ENCODE measurements at places on chromosomes 13 and 19. TPM values are rescaled to one million over a fixed set of nuclear protein-coding genes. Genes with fewer than 3 reads are reported as not detected.
A peak's percentile ranks its signal among the peaks of the same experiment; 100 is the strongest.

- H3K36me3 ChIP-seq = no peaks in the 10 kb centered on the region
- no peaks in the 10 kb centered on the region for H3K27me3 ChIP-seq
- H3K4me3 ChIP-seq = no peak overlapping the region
- no peaks in the 10 kb centered on the region for H3K4me1 ChIP-seq
These were observed 235.1 kb downstream of the DLEU7 start for GRCh38 chr13:50608370-50608769.

- no peaks in the 10 kb centered on the region for H3K4me1 ChIP-seq
- no peaks in the 10 kb centered on the region for H3K36me3 ChIP-seq
- DNase-seq = no peak
These were observed 288.0 kb upstream of the SLC10A2 start for GRCh38 chr13:103354171-103354570.

GRCh38 chr13:46983881-46984280 is 87.0 kb upstream of the HTR2A start:
- no peak overlapping the region for H3K4me3 ChIP-seq
- DNase-seq = no peak

- peak overlapping the region; percentile 73 for H3K4me3 ChIP-seq
- no peaks in the 10 kb centered on the region for H3K36me3 ChIP-seq
- peak; percentile 60 for DNase-seq
- H3K4me1 ChIP-seq = no peaks in the 10 kb centered on the region
- peak overlapping the region; percentile 94 for H3K27ac ChIP-seq
- H3K27me3 ChIP-seq = no peaks in the 10 kb centered on the region
These were observed 857 bp downstream of the IER2 start for GRCh38 chr19:13150931-13151604.

DNA sequence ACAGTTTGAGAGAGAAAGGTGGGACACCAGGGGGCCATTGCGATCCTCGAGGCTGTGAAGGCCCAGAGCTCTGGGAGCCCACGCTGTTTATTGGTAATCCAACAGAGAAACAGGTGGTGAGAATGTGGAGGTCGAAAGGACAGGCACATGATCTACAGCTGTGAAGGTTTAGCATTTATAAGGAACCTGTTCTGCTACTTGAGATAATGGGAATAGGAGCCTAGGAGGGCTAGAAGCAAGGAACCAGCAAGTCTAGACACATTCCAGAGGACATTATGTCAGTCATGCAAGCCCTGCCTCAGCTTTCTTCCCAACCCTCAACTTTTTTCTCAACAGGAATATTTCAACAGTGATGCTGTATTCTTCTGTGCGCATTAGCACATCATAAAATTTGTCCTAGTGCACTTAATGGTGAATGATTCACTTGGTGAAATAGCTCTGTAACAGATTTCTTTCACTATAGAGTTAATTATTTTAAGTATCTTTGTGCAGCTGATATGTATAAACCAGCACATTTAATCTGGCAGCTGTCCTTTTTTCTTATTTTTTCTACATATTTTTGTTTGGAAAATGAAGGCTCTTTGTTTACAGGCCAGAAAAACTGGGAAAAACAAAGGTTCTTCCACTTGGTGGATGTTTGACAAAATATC is 25.4 kb downstream of the ZNF90 start:
- H3K27me3 ChIP-seq = no peaks in the 10 kb centered on the region
- no peaks in the 10 kb centered on the region for H3K4me1 ChIP-seq
- no peak for DNase-seq
- H3K4me3 ChIP-seq = no peak overlapping the region
- no peaks in the 10 kb centered on the region for H3K36me3 ChIP-seq
- H3K27ac ChIP-seq = no peak overlapping the region

DNA sequence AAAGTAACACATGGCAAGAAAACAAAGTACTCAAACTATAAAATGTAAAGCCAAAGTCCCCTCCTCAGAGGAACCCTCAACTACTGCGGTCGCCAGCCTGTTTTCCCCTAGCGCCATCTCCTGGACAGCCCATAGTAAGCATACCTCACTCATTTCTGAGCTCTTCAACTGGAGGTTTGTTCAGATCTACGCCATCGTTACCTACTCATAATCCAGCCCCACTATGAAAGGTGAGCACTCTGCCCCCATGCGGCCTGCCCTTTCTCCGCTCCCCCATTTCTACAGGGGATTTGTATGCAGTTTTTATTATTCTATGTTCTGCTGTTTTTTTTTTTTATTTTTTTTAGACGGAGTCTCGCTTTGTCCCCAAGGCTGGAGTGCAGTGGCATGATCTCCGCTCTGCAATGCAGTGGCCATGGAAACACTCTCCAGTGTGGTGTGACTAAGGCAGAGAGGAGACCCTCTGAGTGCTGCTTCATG is 26.2 kb downstream of the OPA3 start:
- H3K36me3 ChIP-seq = no peaks in the 10 kb centered on the region
- H3K4me3 ChIP-seq = no peak overlapping the region
- H3K4me1 ChIP-seq = no peaks in the 10 kb centered on the region

GRCh38 chr13:96796091-96796633 is 198.1 kb downstream of the OXGR1 start:
- H3K4me1 ChIP-seq = no peaks in the 10 kb centered on the region
- H3K27ac ChIP-seq = no peak overlapping the region
- no peak for DNase-seq
- H3K4me3 ChIP-seq = no peak overlapping the region

- H3K4me1 ChIP-seq = no peaks in the 10 kb centered on the region
- no peaks in the 10 kb centered on the region for H3K36me3 ChIP-seq
- no peak for DNase-seq
- H3K27me3 ChIP-seq = peaks cover 31% of the 10 kb centered on the region
- H3K4me3 ChIP-seq = peak within 1 kb of the TSS; percentile 7
- no peak within 1 kb of the TSS for H3K27ac ChIP-seq
These were observed at the start of gene GPR12 for GRCh38 chr13:26759907-26760831. GPR12 (minus strand) TSS chr13:26760786; CDS start chr13:26759827, 959 bp downstream.

DNA sequence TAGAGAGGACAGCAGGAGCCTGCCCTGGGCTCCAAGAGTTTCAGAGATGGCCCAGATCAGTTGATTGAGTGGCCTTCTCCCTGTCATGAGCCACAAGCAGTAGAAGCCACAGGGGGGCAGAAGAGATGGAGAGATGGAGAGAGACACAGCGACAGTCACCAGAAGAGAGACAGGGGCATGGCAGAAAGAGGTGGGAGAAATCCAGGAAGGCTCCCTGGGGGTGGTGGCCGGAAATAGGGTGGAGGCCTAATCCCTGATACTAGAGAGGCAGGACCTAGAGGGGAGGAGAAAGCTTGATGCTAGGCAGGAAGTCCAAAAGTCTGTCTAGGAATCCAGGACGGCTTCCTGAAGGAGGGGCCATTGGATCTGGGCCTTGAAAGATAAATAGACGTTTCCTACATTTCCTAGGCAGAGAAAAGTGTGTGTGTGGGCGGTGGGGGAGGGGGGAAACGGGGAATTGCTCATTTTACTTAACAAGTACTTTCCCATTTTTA is 9.6 kb upstream of the TPM4 start:
- H3K4me1 ChIP-seq = peaks cover 15% of the 10 kb centered on the region
- DNase-seq = no peak
- peak overlapping the region; percentile 100 for H3K27ac ChIP-seq
- H3K27me3 ChIP-seq = no peaks in the 10 kb centered on the region
- H3K4me3 ChIP-seq = peak overlapping the region; percentile 58

GRCh38 chr19:40398417-40399131 is 8.6 kb upstream of the HIPK4 start:
- no peaks in the 10 kb centered on the region for H3K36me3 ChIP-seq
- H3K27me3 ChIP-seq = no peaks in the 10 kb centered on the region
- H3K27ac ChIP-seq = no peak overlapping the region
- no peak for DNase-seq

DNA sequence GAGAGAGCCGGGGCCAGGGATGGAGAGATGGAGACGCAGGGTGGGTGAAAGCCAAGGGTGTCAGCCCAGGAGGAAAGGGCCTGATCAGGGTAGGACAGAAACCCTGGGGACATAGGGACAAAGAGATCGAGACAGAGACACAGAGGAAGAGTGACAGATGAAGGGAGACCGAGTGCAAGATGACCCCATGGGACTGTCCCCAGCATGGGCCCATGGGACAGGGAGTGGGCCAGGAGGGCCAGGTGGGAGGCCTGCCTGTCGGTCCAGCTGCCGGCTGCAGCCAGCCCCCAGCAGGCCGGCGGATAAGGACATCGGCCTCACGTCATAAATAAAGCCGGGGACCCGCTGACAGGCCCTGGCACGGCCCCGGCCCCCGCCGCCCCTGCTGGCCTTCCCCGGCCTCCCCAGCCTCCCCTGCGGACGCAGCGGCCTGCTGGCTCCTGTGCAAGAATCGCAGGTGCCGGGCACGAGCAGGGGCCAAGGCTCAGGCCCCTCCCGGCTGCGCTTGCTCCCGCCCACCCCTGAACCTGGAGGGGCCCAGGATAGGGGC is 6.3 kb downstream of the REX1BD start:
- no peaks in the 10 kb centered on the region for H3K36me3 ChIP-seq
- H3K4me1 ChIP-seq = peaks cover 4% of the 10 kb centered on the region
- H3K27ac ChIP-seq = no peak overlapping the region

- H3K27me3 ChIP-seq = no peaks in the 10 kb centered on the region
- H3K4me3 ChIP-seq = no peak overlapping the region
- no peaks in the 10 kb centered on the region for H3K36me3 ChIP-seq
- no peaks in the 10 kb centered on the region for H3K4me1 ChIP-seq
These were observed 66.6 kb downstream of the RUBCNL start for GRCh38 chr13:46320406-46320805.

DNA sequence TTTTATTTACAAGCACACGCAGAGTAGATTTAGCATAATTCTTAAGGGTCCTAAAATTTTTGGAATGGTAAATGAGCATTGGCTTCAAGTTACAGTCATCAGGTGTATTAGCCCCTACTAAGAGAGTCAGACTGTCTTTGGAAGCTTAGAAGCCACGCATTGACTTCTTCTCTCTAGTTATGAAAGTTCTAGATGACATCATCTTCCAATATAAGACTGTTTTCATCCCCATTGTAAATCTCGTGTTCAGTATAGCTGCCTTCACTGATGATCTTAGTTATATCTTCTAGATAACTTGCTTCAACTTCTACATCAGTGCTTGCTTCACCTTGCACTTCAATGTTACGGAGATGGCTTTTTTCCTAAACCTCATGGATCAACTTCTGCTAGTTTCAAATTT is 148.8 kb upstream of the SLITRK1 start:
- H3K36me3 ChIP-seq = no peaks in the 10 kb centered on the region
- DNase-seq = no peak
- no peaks in the 10 kb centered on the region for H3K4me1 ChIP-seq
- H3K27me3 ChIP-seq = no peaks in the 10 kb centered on the region
- H3K27ac ChIP-seq = no peak overlapping the region

GRCh38 chr19:19540064-19540714 is 2.1 kb downstream of the CILP2 start:
- peak; percentile 33 for DNase-seq
- no peak overlapping the region for H3K4me3 ChIP-seq
- H3K27me3 ChIP-seq = peaks cover 19% of the 10 kb centered on the region
- H3K36me3 ChIP-seq = no peaks in the 10 kb centered on the region
- H3K27ac ChIP-seq = no peak overlapping the region

DNA sequence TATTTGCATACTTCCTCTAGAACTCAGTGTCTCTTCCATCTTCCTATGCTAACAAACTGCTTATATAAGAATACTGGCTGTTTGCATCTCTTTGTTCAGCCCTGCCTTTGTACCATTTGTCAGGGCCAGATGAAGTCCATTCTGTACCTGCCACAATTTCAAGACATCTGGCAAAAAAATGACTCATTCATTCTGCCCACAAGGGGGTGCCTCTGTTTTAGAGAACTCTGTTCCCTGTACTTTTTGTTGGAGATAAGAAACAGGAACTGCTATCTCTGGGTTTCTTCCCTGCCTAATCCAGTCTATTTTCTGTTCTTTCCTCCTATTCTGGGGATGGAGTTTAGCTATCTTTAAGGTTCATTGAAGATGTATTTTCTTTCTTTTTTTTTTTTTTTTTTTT is 23.0 kb downstream of the ZNF568 start:
- no peak overlapping the region for H3K4me3 ChIP-seq
- H3K27ac ChIP-seq = no peak overlapping the region
- H3K36me3 ChIP-seq = no peaks in the 10 kb centered on the region
- no peaks in the 10 kb centered on the region for H3K4me1 ChIP-seq
- DNase-seq = no peak
- H3K27me3 ChIP-seq = no peaks in the 10 kb centered on the region

GRCh38 chr13:23799945-23800344 is 89.3 kb downstream of the MIPEP start:
- H3K27me3 ChIP-seq = no peaks in the 10 kb centered on the region
- H3K4me3 ChIP-seq = no peak overlapping the region
- H3K36me3 ChIP-seq = no peaks in the 10 kb centered on the region
- no peak overlapping the region for H3K27ac ChIP-seq
- DNase-seq = no peak

DNA sequence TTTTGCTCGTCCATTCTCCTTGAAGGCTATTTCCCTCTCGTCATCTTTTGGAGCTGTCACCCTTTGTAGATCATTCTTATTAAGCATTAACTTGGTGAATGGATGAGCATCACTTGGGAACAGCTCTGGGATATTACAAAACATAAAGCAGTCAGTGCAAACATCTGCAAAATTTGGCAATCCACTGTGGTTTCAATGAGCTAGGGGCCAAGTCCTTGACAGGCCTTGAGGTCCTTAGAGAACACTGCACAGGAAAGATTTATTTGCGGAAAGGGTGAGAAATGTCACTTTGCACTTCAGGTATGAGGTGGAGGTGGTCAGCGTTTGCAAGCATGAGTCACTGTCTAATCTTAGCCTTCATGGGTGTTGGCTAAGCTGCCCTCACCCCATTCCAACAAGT is 239.7 kb upstream of the MAB21L1 start:
- no peaks in the 10 kb centered on the region for H3K4me1 ChIP-seq
- H3K27ac ChIP-seq = no peak overlapping the region
- peak; percentile 40 for DNase-seq
- no peaks in the 10 kb centered on the region for H3K36me3 ChIP-seq
- no peak overlapping the region for H3K4me3 ChIP-seq

GRCh38 chr13:66407128-66407527 is 823.0 kb downstream of the PCDH9 start:
- no peaks in the 10 kb centered on the region for H3K27me3 ChIP-seq
- H3K27ac ChIP-seq = no peak overlapping the region
- no peak for DNase-seq

GRCh38 chr19:15159251-15159650 is 41.5 kb downstream of the NOTCH3 start:
- no peak overlapping the region for H3K4me3 ChIP-seq
- H3K36me3 ChIP-seq = no peaks in the 10 kb centered on the region
- DNase-seq = no peak
- no peaks in the 10 kb centered on the region for H3K27me3 ChIP-seq
- H3K4me1 ChIP-seq = no peaks in the 10 kb centered on the region

DNA sequence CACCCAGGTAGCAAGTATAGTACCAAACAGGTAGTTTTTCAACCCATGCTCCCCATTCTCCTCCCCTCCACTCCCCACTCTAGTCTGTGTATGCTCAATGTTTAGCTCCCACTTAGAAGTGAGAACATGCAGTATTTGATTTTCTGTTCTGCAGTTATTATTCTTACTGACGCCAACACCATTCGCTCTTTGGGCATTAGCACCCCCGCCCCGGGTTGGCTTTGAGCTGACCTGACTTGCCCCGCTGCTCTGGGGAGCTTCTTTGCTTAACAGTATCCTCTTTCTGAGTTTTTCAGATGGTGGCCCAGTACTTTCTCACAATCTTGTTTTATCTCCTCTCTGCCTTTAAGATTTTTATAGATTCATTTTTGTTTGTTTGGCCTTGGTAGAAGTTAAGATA is 138.7 kb downstream of the CRYL1 start:
- no peak for DNase-seq
- no peaks in the 10 kb centered on the region for H3K4me1 ChIP-seq
- no peak overlapping the region for H3K27ac ChIP-seq
- no peaks in the 10 kb centered on the region for H3K36me3 ChIP-seq

Gene MUC16
- 1.4 TPM for total RNA-seq

Gene ZNF763
- total RNA-seq = 6.0 TPM

Gene CRB3
- not detected for total RNA-seq

Gene SLC5A5
- not detected for total RNA-seq

Gene ZNF880
- total RNA-seq = 32.9 TPM

Gene ZNF541
- total RNA-seq = not detected

Gene SLC17A7
- total RNA-seq = 1.9 TPM

Gene CEACAM8
- not detected for total RNA-seq

Gene WDR88
- total RNA-seq = not detected

Gene SIGLEC9
- 0.51 TPM for total RNA-seq

Gene ZNF443
- total RNA-seq = 15.4 TPM
